NCI-H446 (cell line): ENCODE measurements at places on chromosomes 13 and 19.

- DNase-seq = peak; percentile 94
Measured at GRCh38 chr19:664913-665443, 2.0 kb upstream of the RNF126 start.

GRCh38 chr13:109348519-109349258, 437.7 kb downstream of the IRS2 start:
- DNase-seq = no peak

DNA sequence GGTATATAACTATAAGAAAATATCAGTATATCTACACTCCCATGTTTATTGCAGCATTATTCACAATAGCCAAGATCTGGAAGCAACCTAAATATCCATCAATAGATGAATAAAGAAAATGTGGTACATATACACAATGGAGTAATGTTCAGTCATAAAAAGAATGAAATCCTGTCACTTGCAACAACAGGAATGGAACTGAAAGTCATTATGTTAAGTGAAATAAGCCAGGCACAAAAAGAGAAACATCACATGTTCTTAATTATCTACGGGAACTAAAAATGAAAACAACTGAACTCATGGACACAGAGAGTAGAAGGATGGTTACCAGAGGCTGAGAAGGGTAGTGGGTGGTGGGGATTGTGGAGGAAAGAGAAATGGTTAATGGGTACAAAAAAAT, 665.2 kb downstream of the TBC1D4 start:
- no peak for DNase-seq

DNA sequence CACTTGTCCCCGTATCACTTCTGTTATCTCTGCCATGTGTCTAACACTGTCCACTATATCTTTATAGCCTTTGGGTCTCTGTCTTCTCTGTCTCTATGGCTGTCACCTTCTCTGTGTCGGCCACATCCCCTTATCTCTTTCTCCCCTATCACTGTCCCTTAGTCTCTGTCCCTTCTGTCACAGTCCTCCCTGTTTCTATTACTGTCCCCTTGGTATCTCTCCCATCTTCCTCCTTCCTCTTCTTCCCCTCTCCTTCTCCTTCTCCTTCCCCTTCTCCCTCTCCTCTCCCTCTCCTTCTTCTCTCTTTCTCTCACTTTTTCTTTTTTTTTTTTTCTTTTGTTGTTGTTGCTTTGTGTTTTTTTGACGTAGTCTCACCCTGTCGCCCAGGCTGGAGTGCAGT, 34.7 kb upstream of the LRRC4B start:
- DNase-seq = no peak

- DNase-seq = no peak
Measured at GRCh38 chr19:35559781-35560180, 3.7 kb downstream of the ATP4A start.

DNA sequence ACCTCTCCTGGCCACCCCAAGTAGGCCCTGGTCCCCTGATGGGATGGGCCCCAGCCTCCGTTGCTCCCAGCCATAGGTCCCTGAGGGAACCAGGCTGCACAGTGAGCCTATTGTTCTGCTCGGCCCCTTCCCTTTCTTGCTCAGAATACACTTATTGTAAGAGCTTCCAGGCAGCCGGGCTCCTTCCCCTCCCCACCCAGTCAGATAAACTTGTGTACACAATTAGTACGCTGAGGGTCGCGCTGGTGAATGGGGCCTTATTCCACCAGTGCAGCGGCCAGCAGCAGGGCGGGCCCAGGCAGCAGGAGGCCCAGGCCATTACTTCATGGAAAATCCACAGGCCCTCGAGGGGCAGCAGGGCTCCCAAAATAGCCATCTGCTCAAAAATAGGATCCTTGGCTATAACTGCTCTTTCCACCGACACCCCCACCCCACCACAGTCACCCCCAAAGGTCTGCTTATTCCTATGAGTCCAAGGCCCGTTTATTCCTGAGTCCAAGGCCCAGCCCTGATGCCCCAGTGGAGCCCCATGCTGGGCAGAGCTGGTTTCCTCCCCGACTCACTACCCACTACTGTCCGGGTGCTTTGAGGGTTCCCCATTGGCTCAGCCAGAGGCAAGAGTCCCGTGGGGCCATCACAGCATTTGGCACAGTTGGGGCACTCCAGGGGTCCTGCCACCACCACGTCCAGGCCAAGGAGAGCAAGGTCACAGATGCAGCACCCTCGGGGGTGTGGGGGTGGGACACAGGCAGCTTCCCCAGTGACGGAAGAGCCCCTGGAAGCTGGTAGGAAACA, 22.1 kb downstream of the CAPN12 start:
- no peak for DNase-seq

DNA sequence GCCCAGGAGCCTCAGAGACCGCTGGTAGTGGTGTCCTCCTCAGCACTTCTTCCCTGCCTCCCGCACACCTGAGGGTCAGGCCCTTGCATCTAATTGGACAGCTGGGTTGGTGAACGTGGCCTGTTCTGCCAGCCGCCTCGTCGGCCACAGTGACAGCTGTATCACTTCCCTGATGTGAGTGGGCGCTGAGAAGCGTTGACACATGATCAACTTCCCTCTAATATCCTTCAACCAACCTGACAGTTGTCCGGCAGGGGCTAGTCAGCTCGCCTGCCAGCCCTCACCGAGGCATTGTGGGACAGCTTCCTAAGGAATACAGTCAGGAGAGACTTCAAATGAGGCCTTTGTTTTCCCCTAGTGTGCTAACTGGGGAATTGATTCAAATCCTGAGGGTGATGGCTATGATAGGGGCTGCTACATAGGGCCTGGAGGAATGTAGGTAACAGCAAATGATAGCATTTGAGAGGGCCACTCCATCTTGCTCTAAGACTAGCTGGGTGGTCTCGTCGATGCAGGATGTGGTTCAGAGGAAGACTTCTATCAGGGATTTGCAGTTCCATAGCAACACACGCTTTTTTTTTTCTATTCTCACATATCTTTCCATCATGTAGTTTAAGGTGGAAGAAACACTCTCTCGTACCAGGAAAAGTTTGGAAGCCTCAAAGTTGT, 230.8 kb downstream of the TSHZ3 start:
- DNase-seq = no peak

- DNase-seq = no peak
Measured at GRCh38 chr13:94400874-94401273, 78.6 kb downstream of the DCT start.

DNA sequence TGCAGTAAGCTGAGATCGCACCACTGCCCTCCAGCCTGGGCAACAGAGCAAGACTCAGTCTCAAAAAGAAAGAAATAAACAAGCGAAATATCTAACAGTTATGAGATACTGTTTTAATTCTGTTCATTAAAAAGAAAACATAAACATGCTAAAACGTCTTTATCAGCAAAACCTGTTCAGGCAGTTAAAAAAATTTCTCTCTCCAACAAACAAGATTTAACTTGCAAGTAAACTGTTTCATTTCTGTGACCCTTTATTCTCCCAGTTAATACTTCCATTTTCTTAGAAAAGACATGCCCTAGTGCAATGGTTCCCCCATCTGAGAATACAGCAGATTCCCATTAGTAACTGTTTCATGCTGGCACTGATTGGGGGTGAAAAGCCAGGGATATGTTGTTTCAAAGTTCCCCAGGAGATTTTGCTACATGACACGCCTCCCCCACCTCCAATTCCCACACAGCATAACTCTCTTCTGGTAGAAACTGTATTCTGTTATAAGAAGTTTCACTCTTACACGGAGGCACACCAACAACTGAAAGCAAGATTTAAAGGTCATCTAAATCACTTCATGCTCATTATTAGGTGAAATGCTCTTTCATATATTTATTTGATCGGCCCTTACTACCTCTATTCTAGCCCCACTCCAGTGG, 24.4 kb downstream of the ELF1 start:
- no peak for DNase-seq

DNA sequence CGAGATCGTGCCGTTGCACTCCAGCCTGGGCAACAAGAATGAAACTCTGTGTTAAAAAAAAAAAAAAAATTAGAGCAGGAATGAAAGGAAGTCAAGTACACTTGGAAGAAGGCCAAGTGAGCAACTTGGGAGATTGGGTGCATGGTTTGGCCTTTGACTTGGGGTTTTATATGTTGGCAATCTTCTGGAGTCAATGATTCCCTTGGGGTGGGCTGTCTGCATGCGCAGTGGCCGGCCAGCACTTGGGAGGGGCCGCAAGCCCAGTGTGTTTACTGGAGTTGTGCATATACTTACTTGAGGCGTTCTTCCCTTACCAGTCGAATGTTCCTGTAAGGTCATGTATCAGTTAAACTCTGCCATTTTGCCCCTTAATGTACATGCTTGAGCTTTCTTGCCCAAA, 103.9 kb downstream of the FAM216B start:
- no peak for DNase-seq
